Stimulated activated CD4-positive, alpha-beta T cell treated with anti-CD3 and anti-CD28 coated beads, Interleukin-4, amount 100 ng/mL, for 1 hour (primary cell): ENCODE measurements at places on chromosomes 12 and 14.

GRCh38 chr14:22685467-22685866, 41.3 kb upstream of the OR6J1 start:
- no peak for DNase-seq

GRCh38 chr12:57216921-57217879, 606 bp downstream of the NXPH4 start:
- DNase-seq = no peak

GRCh38 chr12:94122591-94122990, 25.8 kb upstream of the PLXNC1 start:
- DNase-seq = no peak

DNA sequence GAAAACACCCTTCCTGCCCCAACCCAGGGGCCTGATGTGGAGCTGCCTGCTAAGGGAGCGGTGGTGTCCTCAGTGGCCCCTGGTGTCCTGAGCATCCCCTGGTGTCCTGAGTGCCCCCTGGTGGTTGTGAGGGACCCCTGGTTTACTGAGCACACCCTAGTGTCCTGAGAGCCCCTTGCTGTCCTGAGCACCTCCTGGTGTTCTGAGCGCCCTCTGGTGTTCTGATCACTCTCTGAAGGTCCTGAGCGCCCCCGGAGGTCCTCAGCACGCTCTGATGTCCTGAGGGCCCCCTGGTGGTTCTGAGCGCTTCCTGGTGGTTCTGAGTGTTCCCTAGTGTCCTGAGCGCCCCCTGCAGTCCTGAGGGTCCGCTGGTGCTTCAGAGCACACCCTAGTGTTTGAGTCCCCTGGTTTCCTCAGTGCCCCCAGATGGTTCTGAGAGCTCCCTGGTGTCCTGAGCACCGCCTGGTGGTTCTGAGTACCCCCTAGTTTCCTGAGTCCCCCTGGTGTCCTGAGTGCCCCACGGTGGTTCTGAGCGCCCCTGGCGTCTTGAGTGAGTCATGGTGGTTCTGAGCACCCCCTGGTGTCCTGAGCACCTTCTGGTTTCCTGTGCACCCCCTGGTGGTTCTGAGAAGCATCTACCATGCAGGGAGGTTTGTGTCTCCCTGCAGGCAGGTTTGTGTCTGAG, 1004.2 kb downstream of the TMEM121 start:
- DNase-seq = peak; percentile 40

DNA sequence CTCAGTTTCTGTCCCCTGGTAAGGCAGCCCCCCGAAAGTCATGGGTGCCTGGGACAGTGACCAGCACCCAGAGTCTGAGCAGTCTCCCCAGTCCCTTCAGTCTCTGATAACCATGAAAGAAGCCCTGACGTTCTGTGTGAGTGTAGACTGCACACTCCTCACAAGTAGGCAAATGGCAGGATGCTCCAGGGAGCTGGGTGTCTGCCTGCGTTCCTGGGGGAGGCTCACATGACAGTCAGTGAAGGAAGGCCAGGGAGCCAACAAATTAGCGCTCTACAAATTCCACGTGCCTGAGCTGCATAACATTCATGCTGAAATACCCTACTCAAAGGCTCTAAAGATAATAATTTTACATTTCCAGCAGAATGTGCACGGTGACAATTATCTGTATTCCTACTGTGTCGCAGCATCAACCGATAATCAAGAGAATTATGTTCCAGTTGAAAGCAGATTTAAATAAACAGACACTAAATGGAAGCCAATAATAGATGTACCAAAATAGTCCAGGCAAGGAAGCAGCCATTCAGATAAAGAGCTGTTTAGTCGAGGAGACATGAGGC, 56.3 kb downstream of the ASCL1 start:
- DNase-seq = no peak

- no peak for DNase-seq
Observed at GRCh38 chr12:93892423-93893268, 215.5 kb downstream of the CRADD start.

GRCh38 chr12:47387994-47388393, 308.2 kb upstream of the AMIGO2 start:
- no peak for DNase-seq
